Stimulated activated CD4-positive, alpha-beta T cell treated with anti-CD3 and anti-CD28 coated beads, Interleukin-12 subunit alpha, Interleukin-12 subunit beta, amount 100 ng/mL, for 24 hours (primary cell): ENCODE measurements at places on chromosomes 2 and 18.

GRCh38 chr18:58251416-58251815 is 207.4 kb downstream of the NEDD4L start:
- no peak for DNase-seq

DNA sequence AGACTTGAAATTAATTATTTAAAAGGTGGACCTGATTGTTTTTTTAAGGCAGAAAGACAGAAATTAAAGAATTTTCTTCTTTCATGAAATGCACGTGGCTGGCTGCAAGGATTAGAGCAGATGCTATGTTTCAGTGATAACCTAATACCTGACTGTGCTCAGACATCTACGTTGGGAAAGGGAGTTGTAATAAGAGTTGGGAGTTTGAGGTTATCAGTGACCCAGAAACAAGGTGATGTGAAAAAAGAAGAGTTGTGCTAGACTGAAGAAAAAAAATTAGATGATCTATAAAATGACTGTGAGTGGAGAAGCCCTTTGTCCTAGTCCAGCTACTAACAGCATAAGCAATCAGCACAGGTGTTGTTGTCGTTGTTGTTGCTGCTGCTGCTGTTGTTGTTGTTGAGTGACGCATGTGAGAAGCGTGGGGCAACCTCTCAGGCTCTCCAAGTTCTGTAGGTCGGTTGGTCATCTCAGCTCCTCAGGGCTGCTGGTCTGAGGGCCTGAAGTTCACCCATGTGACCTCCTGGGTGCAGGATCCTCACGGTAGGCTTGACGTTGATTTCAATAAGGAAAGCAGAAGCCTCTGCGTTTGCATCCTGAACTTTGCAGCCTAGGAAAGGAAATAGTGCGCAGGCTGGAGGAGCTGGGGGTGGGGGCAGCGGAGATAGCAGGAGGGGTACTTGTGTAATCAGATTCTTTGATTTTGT is 7.6 kb downstream of the POU3F3 start:
- DNase-seq, result no peak

DNA sequence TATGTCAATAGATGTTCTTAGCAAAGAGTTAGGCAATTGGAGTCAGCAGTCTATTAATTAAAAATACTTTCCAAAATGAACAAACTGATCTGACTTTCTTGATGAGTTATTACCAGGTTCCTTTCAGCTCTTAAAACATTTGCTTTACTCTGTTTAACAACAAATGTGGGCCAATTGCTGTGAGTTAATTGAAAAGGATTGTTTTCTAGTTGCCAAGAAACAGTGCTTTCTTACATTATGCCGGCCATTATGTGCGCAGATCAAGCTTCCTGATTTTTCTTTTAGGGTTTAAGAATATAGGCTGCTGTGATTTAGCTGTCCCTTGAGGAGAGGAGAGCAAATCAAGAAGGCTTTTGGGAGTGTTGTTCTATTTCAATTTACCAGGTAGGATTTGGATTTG is 50.5 kb upstream of the ITPRID2 start:
- DNase-seq, result no peak

- DNase-seq, result no peak
These were observed 162.7 kb downstream of the EIPR1 start for GRCh38 chr2:3214806-3215404.

DNA sequence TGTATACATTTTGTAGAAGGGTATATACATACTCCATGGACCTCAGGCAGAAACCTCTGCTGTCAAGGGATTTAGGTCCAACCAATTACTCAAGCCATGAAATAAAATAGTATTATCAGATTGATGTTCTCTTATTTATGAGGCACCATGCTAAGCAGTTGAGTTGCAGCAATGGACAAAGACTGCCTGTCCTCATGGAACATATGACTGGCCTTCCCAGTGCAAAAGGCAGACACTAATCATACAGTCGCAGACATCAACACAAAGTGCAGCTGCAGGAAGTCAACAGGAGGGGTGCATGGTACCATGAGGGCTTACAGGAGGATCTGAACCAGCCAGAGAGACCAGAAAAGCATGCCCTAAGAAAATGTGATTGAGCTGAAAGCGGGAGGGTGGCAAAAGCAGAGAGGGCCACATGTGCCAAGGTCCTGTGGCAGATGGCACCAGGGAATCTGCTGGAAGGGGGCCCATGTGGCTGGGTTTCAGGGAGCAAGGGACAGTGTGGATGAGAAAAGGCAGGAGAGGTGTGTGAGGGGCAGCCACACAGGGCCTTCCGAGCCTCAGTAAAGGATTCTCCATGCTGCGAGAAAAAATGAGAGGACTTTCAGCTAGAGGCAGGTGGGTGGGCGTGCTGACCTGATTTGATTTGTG is 61.4 kb upstream of the RNF152 start:
- DNase-seq, result no peak

DNA sequence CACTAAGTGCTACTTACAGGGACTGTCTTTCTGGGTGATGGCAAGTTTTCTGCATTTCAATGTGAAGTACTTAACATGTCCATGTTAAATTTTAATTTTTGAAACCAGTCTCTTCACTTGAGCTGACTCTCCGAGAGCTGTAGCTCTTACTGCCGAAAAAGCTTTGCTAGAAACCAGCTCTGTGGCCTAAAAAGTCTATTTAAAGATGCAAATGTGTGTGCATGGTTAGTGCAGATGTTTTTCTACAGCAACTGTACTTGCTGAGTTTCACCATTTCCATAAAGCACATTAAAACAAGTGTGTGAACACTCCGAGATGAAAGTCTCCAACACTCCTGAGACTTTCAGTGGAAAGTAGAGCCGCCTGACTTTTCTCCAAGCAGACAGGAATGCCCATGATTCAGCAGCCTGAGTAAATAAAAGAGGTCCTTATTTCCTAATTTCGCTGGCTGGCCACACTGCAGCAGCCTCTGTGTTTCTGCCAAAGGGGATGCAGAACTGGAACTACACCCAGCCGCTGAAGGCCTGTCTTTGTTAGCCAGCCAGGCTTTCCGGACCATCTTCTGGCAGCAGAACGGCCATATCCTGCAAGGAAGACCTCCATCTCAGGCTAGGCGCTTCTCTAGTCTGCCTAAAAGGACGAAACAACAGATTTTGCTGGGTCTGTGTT is 121.2 kb downstream of the ZNF521 start:
- DNase-seq, result no peak

DNA sequence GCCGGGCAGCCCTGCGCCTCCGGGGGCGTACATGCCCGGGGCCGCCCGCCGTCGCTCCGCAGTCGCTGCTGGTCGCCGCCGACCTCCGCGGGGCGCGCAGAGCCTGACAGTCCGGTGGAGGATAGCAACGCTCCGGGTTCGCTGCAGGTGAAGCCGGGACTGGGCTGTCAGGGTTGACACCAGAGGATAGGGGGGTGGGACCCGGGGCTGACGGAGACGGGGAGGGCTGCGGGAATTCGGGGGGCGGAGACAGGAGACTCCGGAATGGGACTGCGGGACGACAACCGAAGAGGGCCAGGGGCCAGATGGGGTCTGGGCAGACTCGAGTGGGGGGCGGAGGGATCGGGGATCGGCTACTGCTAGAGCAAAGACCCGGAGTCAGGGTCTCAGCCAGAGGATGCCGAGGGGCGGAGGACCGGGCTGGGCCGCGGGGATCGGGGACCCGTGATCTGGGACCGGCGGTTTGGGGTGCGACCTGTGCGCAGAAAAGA is 403 bp downstream of the TMEM127 start:
- DNase-seq, result no peak

GRCh38 chr2:121887513-121888188 is 132.2 kb downstream of the TSN start:
- no peak for DNase-seq

DNA sequence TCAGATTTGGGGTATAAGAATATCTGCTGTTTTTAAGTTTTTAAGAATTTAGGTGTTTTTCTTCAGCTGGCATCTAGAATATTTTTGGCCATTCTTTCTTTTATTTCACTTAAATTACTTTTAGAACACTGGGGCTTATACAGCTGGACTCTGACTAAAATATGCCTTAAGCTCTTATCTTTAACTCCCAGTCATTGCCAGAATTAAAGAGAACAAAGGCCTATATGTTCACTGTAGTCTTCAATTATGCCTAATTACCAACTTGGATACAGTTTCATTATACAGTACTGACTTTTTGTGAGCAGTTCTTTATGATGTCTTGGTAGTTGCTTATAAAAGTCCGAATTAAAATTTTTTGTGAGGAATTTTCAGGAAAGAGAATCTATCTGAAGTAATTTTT is 192.8 kb downstream of the ZNF407 start:
- no peak for DNase-seq

GRCh38 chr2:169619946-169620345 is 35.8 kb downstream of the PPIG start:
- DNase-seq, result no peak

- DNase-seq, result no peak
These were observed 35.2 kb downstream of the CENPO start for GRCh38 chr2:24828238-24828996.

DNA sequence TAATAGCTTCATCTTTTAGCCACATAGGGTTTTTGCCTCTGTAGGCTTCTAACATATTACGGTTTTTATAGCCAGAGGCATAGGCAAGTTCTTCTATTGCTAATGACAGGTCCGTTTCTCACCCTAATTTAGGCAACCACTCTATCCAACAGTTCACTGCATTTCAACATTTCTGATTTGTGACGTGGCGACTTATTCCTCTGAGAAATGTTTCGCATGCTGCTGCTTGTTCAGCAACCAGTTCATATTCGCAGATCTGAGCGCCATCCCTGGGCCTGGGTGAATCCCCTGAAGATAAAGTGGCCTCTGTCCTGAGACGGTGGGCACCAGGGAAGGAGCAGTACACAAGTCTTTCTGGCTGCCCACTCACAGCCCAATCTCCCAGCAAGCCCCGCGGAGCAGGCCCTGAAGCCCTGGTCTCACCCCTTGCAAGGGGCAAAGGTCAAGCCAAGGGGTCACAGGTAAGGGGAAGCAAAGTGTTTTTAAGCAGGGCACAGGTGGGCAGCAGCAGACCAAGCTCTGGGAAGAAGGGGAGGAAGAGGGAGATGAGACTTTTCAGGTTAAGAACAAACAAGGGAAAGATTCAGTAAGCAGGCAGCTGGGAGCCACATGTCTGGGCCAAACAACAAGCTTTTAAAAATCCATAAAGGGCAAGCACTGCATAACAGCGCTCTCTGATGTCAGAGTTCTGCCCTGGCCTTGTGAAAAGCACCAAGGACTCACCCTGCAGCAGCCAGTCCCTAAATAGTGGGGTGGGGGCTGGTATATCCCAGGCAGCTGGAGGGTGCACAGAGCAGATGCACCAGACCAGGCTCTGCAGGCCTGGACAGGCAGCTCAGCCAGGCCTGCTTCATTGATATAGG is 10.8 kb upstream of the COX7A2L start:
- DNase-seq, result no peak

DNA sequence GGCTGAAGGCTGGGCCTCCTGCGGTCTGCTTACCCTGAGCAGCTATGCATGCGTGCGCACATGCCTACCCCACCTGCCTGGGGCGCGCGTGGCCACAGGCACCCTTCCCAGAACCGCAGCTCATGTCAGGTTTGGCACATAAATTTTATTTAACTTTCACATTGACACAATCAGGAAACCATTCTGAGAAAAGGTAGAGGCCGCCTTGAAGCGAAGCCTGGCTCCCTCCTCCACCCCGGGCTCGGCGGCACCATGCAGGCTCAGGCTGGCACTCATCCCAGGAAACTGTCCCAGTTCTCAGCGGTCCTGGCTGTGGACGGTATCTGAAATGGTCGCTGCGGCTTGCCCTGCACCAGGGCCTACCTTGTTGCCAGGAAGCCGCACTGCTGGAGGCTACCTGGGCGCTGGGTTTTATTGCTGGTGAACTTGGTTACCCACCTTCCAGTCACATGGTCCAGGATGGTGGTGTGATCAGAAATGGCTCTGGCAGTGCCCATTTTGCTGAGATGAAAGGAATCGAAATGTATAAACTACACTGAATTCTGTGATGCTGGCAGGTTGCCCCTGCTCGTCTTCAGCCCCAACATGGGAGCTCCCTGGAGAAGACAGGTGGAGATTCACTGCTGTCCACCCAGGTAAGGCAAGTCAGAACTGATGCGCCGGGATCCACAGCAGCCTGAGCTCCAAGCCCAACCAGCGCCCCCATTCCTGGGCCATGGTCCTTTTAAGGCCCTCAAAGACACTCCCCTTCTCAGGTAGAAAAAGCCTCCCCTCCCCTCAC is 25.5 kb downstream of the CHST10 start:
- DNase-seq, result no peak

DNA sequence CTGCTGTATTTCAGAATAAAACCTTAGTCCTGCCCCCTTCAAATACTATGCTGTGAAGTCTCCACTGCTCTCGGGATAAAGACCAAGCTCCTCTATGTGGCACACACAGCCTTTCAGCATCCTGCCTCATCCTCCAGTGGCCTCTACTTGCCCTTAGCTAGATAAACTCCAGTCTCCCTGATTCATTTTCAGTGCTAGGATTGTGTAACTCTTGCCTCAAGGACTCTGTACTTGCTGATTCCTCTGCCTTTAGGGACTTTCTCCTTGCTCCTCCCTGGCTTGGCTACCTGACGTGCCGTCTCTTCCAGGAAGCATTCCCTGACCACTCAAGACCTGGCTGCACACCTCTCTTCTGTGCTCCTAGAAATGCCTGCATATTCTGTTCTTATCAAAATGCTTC is 416.7 kb downstream of the MTX2 start:
- no peak for DNase-seq

- DNase-seq, result no peak
These were observed 47.7 kb downstream of the PAX8 start for GRCh38 chr2:113231064-113231463.

DNA sequence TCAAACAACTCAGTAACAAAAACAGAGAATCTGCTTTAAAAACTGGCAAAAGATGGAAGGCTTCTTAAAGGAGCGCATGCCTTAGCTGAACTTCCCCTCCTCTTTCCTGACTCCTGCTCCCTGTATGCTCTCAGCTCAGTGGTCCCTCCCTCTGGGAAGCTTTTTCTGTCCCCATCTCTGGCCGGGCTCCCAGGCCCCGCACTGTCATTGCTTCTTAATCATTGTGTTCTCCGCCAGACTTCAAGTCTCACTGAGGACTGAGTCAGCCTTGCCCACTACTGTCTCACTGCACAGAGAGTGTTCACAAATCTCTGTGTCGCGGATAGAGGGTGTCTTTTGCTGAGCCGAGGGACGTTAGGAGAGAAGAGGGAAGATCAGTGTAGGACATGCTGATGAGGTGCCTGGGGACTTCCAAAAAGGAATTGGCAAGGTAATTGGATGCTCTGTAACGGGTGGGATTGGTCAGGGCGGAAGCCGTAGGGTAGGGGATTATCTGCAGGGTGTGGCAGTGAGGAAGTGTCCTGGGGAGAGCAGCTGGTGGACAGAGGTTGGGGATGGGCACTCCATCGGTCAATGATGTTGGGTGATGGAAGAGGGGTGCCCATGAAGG is 16.2 kb downstream of the TOGARAM2 start:
- no peak for DNase-seq

DNA sequence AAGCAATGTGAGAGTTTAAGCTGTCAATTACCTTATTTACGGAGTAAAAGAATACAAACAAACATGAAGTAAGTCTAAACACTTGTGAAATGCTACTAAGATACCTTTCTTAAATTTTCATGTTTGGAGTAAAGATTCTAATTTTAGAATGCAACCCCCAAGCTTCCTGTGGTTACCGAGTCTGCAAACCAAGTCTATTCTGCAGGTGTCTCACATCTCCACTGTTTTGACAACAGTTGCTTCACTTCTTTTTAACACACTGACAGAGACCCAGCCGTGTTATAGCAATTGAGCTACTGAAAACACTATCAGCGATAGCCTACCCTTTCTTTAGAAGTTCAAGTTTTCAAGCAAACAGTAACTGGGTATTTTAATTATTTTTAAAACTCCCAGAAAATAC is 608.3 kb downstream of the ERBB4 start:
- DNase-seq, result no peak
